ENCODE measurements at places on chromosomes 7 and 10.

DNA sequence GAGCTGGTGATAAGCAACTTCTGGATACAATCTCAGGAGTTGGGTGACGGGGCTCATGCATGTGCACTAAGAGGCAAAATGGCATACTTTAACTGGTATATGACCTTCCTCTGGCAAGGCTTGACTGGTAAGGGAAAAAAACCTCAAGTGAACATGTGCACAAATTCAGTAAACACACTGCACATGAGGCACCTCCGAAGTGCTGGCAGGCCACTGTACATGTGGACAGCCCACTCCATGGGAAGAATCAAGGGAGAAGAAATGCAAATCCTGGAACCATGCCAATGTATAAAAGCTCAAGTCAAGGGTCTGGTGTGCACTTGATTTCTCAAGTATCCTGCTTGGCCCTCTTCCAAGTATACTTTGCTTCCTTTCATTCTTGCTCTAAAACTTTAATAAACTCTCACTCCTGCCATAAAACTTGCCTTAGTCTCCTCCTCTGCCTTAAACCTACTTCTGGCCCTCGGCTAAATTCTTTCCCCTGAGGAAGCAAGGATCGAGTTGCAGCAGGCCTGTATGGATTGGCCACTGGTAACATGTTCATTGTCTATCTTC lies 167.2 kb downstream of the RAMP3 start:
- peak; percentile 6 for DNase-seq

GRCh38 chr7:115511330-115511729 lies 519.2 kb downstream of the TFEC start:
- no peak for DNase-seq

DNA sequence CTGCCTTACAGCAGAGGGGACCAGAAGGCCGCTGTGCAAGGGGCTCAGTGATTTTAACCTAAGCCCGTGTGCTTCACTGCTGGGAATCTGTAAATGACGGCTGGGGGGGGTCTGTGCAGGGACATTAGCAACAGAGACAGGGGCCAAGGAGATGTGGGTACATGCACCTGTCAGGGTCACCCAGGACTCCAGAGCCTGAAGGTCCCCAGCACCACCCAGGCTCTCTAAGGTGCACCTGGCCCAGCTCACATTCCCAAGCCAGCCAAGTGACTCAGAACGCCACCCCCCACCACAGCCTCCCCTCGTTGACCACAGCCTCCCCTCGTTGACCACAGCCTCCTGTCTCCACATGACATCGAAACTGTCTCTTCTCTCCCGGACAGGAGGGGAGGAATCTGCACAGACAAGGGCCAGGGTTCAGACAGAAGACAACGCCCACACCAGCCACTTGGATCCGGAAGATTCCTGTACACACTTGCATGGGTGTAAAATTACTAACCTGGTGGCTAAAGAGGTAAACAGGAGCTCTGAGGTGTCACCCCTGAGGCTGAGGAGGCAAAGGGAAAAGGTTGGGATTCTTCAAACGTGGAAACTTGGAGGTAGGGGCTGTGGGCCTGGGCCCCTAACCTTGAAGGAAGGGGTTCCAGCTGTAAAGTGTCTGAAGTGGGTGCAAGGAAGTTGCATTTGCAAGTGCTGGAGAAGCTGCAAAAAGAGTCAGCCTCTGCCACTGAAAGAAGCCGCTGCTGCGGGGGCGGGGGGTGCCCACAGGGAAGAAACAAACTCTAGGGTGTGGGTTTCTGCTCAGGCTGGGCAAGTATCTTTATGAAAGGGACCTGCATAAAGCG lies 27.0 kb downstream of the CALML3 start:
- DNase-seq = no peak

GRCh38 chr7:157718303-157719007 lies 381.7 kb downstream of the DNAJB6 start:
- no peak for DNase-seq

GRCh38 chr7:22288202-22288601 lies 68.8 kb downstream of the RAPGEF5 start:
- DNase-seq = no peak

GRCh38 chr7:157022681-157023588 lies 12.5 kb upstream of the MNX1 start:
- no peak for DNase-seq

GRCh38 chr7:20444030-20444800 lies 113.5 kb downstream of the ITGB8 start:
- no peak for DNase-seq

Measured in endothelial cell of umbilical vein (primary cell).